ENCODE measurements at places on chromosomes 13 and 19.
A peak's percentile ranks its signal among the peaks of the same experiment; 100 is the strongest.

DNA sequence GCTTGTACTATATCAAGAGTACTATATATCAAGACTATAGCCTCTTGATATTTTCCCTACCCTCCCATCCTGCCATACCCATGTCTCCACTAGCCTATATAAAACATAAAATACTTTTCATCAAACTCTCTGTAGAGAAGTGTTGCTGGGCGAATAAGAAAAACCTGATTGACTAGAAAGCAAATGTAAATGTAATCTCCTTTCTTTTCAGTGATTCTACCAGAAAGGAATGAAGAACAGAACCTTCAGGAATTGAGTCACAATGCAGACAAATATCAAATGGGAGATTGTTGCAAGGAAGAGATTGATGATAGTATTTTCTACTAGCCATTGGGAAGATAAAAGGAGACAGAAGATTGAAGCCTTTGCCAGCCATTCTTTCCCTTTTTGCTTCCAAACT is 89.2 kb downstream of the KCNRG start:
- peak; percentile 31 for DNase-seq

GRCh38 chr19:56595548-56595899 is 422 bp downstream of the ZNF71 start:
- peak; percentile 9 for DNase-seq

- DNase-seq: no peak
Measured at GRCh38 chr19:17648097-17648660, 40.0 kb downstream of the UNC13A start.

DNA sequence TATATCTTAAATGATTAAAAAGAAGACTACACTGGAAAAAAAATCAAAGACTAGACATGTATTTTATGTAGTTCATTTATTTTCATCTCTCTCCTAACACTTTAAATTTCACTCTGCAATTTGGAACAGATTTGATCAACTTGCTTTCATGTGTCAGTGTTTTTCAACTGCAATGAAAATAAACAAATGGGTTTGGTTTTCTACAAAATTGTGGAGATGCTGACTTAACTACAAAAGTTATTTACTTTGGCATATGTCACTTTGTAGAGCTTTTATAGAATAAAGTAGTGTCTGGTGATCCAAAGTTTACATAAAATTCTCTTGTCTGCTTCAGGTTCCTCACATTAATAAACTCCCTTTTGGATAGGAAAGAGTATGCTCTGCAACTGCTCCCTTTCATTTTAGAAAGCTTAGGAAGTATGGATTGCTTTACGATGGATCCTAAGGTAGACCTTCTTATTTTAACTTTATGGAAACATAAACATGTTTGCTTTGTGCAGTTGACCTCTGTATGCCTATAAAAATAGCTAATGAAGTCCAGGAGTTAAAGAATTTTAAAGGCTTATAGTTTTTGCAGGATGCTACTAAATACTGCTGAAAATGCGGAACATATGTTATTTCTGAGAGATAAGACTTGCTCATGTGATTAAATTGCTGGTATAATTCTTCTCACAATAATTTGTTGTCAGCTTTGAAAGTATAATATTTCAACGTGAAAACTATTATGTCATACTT is 815.9 kb downstream of the PCDH9 start:
- DNase-seq: no peak

DNA sequence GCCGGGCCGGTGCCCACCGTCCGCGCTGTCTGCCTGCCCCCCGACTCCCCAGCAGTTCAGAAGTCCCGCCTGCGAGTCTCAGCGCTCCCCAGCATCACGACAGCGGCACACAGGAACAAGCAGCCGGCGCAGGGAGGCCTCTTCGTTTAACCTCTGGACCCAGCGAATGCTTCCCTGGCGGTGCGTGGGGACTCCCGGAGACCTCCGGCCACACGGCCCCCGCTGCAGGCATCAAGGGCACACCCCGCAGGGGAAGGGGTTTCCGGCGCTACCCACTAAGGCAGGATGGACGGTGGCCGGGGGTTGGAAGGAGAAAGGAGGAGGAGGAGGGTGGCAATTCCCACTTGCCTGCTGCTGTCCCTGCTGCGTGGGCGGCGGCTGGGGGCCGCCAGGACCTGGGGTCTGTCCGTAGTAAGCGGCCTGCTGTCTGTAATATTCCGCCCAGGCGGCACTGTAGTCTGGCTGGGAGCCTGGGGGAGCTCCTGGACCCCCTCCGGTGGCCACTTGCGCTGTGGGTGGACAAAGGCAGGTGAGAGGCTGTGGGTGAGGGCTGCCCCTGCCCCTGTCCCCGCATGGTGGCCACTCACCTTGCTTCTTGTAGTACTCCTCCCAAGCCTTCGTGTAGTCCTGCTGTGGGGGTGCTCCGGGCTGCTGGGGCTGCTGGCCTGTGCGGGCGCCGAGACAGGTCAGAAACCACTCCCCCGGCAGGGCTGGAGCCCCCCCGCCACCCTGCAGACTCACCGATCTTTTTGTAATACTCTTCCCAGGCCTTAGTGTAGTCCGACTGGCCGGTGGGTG is 9.6 kb downstream of the KHSRP start:
- DNase-seq: no peak

- no peak for DNase-seq
Measured at GRCh38 chr19:51372649-51373504, at the start of gene NKG7. NKG7 (minus strand) TSS chr19:51372654; CDS start chr19:51372535, 119 bp downstream.

GRCh38 chr19:33644284-33644836 is 22.6 kb downstream of the CHST8 start:
- no peak for DNase-seq

DNA sequence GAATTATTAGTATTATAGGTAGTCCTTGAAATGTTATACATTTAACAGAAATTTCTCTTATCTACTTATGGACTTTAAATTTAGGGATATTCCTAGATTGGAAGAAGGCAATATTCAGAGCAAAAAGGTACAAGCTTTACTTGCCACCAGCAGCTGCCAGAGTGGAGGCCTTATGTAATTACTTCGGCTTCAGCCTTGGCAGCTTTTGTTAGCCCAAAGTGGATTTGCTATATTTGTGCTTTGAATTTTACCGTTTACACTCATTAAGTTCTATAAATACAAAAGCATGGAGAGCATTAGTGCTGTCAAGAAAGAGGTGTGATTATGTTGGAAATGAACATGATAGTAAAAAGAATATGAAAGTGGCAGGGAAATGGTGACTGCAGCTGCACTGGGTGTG is 319.9 kb downstream of the ATP8A2 start:
- no peak for DNase-seq

GRCh38 chr13:106533943-106534638 is 1.4 kb downstream of the EFNB2 start:
- peak; percentile 70 for DNase-seq

DNA sequence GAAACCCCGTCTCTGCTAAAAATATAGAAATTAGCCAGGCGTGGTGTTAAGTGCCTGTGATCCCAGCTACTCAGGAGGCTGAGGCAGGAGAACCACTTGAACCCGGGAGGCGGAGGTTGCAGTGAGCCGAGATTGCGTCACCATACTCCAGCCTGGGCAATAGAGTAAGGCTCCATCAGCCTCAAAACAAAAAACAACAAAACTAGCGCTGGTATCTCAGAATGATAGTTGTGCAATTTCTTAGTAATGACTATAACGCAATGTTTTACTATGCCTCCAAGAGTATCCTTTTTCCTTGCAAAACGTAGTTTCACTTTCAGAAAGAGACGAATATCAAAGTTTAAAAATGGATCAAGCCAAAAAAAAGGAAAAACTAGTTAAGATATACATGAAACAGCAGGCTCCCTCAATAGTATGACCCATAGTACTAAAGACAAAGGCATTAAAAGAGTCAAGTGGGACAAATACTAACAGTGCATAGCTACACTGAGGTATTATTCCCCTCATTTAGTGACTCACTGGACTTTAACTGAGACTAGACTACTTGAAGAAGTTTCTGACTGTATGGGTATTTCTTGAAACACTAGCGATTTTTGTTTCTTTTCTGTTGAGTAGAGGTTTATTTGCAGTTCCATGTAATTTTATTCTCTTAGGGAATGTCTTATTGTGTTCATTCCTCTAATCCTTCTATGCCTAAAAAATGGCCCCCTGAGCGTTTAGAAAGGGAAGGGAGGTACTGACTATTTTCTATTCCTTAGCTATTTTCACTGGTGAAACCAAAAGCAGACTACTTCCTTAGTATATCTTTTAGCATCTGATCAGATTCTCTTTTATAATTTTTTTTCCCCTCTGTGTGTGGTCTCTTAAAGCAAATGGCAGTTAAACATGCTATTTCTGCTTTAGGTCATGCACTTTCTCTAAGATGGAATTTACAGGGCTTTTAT is 10.4 kb upstream of the ITM2B start:
- DNase-seq: no peak

DNA sequence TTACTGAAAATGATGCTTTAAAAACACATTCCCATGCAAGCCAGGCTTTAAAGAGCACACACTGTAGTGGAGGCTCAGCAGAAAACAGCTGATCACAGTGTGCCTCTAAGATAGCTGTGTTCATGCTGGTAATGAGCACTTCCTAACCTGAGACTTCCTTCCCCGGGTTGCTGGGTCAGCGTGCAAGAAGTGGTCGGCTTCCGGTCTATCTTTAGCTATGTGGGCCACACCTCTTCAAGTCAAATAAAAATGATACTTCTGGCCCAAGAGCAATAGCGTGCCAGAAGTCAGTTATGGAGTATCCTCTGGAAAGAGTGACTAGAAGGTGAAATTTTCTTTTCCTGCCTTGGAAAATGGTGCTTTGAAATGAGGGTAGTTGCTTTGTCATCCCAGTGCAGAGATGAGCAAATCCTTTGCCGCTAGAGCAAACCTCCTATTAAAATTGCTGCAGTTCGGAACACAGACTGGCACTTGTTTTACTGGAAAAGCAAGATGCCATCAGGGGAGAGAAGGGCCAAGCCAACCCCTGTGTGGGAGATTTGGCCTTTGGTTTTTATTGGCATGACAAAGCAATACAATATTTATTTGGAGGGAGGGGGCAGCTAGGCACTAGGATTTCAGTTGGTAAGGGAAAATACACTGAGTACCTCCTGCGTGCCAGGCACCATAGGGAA is 64.2 kb downstream of the ARHGAP35 start:
- DNase-seq: no peak

DNA sequence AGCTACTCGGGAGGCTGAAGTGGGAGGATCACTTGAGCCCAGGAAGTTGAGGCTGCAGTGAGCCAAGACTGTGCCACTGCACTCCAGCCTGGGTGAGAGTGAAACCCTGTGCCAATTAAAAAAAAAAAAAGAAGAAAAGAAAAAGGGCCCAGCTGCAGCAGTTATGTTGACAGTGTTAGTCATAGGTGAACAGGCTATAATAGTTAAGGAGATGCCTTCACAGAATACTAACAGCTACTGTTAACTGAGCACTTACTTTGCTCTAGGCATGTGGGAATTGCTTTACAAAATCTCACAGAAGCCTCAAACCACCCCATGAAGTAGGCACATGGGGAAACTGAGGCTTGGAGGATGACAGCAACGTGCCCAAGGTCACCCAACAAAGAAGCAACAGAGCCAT is 3.9 kb downstream of the FBXO17 start:
- no peak for DNase-seq

DNA sequence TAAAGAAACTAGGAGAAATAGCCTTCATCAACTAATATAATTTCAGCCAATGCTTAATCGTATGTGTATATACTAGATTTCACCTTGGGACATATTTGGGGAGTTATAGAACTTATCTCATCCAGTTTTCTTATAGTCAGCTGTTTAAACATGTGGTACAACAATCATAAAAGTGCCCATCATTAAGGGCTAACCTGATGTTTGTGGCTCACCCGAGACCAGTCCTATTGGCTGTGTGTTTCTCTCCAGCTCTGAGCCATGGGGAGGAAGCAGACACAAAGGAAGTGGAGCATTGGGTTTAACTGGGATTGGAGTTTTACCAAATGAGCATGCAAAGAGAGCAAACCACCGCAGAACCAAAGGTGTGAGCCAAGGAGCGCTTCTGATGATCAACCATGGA is 114.3 kb upstream of the KLF12 start:
- no peak for DNase-seq

DNA sequence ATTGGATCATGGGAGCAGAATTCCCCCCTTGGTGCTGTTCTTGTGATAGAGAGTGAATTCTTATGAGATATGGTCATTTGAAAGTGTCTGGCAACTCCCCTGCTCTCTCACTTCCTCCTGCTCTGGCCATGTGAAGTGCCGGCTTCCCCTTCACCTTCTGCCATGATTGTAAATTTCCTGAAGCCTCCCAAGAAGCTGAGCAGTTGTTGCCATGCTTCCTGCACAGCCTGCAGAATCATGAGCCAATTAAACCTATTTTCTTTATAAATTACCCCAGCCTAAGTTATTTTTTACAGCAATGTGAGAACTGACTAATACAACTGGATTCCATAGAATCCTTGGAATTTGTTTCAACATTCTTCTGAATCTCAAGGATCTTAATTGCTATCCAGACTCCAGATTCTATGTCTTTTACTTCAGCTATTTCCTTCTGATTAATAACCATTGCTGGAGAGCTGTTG is 328.1 kb downstream of the SLITRK5 start:
- peak; percentile 68 for DNase-seq

DNA sequence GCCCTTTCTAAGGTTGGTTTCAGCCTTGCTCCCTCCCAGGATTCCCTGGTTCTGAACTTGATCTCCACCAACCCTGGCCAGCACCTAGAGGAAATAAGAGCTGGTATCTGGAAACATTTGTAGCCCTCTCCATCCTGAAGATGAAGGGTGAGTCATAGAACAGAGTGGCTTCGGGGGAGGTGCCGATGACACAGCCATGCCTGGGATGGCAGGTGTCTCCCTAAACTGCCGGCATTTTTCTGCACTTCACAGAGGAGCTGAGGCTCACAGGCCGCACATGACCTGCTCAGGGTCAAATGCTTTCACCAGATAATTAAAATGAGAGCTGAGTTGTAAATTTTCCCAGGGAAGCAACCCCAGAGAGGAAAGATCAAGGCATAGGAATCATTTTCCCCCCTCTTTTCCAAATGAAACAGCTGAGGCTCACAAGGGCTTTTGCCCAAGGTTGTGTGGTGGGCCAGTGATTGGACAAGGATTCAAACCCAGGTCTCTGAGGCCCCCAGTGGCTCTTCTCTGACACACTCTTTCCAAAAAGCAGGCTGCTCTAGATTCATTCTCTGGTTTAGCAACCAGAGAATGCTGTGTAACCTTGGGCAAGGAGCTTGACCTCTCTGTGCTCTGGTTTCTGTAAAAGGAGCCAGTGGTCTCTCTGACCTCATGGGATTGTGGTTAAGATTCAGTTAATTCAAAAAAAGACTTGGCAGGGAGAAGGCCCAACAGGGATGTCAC is 1.2 kb upstream of the SLC25A42 start:
- peak; percentile 36 for DNase-seq

- DNase-seq: no peak
Measured at GRCh38 chr13:32535115-32535514, 3.5 kb downstream of the N4BP2L2 start.

DNA sequence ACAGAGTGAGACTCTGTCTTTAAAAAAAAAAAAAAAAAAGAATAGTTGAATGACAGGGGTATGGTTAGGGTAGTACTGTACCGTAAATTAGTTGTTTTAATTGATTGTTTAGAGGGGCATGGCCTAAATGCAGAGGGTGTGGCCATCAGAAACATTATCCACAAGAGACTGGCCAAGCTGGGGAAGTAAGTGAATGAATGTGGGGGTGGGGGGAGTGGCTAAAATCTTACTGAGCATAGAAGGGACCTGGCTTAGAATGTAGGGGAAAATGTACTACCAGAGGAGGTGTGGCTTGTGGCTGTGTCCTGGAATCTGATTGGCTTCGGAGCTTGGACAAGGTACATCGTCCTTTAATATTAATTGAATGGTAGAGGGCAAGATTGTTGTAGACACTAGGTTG is 3.8 kb downstream of the BCL2L12 start:
- DNase-seq: no peak

Measured in fibroblast of skin of abdomen (primary cell).